NCI-H510A treated with DMSO at 0.1 percent for 48 hours (cell line): ENCODE measurements at places on chromosomes 5 and 9.
A peak's percentile ranks its signal among the peaks of the same experiment; 100 is the strongest.

DNA sequence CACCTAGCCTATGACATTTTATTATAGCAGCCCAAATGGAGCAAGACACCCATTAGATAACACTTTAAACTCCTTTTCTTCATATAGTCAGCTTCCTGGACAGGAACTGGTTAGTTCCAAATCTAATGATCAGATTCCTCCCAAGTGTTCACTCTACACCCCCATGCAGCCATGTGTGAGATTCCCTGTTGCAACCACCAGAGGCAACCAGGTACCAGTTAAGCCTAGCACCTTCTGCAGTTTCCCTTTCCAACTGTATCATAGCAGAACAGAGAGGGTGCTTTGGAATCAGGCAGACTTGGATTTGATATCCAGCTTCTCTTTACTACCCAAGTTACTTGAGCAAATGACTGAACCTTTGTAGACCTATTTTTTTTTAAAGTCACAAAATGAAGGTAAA is 296.6 kb upstream of the PCSK5 start:
- DNase-seq, result no peak

DNA sequence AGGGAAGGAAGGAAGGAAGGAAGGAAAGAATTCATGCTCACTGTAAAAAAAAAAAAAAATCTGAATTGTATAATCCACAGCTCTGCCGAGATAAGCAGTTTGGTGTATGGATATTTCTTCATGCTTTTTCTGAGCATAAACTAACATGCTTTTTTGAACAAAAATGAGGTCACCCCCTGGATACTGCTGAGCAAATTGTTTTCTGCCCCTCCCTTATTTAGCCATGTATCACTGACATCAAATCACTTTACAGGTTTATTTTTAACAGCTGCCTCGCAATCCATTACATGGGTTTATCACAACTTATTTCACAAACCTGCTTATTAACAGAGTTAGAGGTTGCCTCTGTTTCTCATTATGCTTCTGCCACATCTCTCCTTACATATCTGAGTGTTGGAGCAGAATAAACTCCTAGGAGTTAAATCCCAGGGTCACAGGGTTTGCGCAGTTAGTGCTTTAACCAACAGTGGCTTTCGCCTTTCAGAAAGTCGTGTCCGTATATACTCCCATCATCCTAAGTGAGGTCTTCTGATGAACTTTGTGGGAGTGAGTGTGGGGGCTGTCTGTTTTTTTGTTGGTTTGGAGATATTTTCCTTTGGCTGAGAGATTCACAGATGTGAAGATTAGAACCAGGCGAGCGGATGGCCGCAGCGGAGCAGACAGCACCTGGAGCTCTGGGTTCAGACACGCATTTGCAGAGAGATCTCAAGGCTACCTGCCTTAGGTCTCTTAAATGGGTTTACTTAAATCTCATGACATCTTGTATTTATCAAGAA is 57.7 kb downstream of the AK8 start:
- no peak for DNase-seq

- peak; percentile 86 for DNase-seq
Measured at GRCh38 chr5:139482050-139482889, at the start of gene STING1. Gene STING1, minus strand, starts transcription at chr5:139482758. Its CDS starts 1,054 bp downstream, at chr5:139481704.

- DNase-seq, result no peak
Measured at GRCh38 chr9:5388026-5388819, 48.5 kb upstream of the RLN1 start.

GRCh38 chr9:92720807-92721535 is 43.7 kb downstream of the BICD2 start:
- DNase-seq, result no peak

DNA sequence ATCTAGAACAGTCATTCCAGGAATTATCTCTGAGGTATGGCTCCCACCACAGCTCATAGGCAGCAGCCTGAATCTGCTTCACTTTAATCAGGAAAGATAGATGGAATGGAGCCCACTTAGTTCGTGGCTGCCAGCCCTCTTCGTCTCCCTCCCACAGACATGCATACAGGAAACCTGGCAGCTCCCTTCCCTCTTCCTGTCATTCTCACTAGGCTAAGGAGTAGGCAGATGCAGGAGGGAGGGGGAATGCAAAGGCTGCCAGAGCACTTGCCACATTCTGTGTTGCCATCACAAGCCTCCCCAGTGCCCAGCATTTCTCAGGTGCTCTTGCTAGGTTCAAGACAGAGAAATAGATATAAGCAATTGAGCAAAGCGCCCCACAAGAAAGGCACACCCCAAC is 378.9 kb downstream of the ELAVL2 start:
- DNase-seq, result no peak

- peak; percentile 82 for DNase-seq
Measured at GRCh38 chr5:81852291-81853029, 101.6 kb upstream of the SSBP2 start.

GRCh38 chr5:168137265-168137664 is 154.2 kb upstream of the WWC1 start:
- no peak for DNase-seq

DNA sequence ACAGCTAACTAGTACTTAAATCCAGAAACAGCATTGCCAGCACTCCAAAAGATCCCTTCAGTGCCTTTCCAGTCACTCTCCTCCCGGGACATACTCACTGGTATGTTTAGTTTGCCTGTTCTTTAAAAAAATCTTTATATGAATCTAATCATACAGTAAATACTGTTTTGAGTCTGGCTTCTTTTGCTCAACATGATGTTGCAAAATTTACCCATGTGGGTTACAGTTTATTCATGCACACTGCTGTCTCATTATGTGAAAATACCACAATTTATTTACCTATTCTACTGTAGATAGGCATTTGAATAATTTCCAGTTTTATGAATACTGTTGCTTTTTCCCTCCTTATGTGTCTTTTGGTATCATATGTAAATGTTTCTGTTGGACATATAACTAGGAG is 13.5 kb downstream of the NDFIP1 start:
- DNase-seq, result no peak

DNA sequence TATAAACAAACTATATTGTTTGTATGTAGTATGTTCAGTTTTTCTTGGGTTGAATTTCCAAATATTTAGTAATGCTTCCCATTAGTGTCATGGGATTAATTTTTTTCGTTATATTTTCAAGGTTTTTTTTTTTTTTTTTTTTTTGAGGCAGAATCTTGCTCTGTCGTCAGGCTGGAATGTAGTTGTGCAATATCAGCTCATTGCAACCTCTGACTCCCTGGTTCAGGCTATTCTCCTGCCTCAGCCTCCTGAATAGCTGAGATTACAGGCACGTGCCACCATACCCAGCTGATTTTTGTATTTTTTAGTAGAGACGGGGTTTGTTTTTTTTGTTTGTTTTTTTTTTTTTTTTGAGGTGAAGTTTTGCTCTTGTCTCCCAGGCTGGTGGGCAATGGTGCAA is 10.6 kb downstream of the DDX46 start:
- DNase-seq, result no peak

- DNase-seq, result no peak
Measured at GRCh38 chr9:87836536-87836935, 46.1 kb upstream of the SPATA31E1 start.

DNA sequence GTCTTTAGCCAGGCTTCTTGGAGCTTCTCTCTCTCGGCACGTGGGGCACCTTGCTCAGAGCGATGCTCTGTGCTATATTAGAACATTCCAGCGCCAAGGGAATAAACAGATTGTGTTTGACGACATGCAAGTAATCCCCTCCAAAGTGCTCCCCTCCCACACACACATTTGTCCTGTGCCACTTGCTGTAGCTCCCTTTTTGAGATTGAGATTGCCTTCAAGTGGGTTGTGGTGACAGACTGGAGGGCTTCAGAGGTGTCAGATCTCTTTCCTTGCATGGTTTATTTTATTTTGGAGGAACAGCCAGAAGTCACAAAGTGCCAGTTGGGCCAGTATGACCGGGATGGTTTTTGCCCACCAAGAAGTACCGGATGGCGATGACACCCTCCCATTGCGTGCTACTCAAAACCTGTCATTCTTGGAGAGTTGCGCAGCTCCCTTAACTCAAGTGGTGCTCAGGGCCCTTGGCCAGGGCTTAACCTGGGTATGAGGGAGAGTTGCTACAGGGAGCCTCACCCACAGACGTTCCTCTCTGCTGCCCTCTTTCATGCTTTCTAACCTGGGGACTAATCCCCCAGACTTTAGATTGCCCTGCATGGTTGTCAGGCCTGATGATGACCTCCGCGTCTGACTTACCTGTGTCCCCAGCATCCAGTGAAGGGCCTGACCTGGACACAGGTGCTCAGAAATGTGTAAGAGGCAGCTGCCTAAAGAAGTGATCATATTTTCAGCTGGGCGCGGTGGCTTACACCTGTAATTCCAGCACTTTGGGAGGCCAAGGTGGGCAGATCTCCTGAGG is 18.8 kb upstream of the RPL26L1 start:
- DNase-seq, result no peak

DNA sequence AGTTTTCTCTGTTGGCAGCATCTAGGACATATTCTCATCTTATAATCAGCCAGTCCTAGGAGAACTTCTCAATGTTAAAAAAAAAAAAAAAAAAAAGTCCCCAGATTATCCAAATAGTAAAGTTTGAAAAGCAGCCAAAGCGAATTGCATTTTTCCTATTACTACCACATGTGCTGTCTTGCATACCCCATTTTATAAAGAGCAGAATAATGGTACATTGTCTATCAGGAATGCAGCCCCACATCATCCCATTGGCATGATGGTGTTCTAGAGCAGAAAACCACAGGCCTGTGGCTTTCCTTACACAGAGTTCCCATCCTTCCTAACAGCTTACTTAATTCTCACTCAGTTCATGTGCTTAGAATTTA is 381.6 kb downstream of the TMEM38B start:
- no peak for DNase-seq

DNA sequence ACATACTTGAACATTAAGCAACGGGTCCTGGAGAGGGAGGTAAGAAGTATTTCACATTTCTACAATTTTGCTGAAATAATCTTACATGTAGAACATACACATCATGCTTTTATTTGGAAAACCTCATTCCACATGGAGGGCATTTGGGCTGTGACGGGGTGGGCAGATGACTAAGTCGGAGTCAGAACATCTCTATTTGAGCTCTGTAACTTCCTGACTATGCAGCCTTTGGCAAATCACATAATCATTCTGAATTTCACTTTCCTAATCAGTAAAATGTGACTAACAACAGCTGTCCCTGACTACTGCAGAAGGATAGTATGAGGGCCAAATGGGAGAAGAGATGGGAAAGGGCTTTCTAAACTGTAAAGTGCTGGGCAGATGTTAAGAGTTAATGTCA is 17.1 kb upstream of the IL6ST start:
- DNase-seq, result no peak

DNA sequence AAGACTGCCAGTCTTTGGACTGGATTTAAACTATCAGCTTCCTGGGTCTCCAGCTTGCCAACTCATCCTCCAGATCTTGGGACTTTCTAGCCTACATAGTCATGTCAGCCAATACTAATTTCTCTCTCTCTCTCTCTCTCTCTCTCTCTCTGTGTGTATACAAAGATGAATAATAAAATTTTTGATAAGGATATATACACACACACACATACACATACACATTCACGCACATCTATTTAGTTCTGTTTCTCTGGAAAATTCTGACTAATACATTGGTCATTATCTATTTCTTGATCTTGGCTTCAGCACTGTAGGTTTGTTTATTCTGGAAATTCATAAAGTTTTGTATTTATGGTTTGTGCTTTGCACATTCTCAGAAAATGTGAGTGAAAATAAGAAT is 1606.2 kb upstream of the NUDT12 start:
- DNase-seq, result no peak

DNA sequence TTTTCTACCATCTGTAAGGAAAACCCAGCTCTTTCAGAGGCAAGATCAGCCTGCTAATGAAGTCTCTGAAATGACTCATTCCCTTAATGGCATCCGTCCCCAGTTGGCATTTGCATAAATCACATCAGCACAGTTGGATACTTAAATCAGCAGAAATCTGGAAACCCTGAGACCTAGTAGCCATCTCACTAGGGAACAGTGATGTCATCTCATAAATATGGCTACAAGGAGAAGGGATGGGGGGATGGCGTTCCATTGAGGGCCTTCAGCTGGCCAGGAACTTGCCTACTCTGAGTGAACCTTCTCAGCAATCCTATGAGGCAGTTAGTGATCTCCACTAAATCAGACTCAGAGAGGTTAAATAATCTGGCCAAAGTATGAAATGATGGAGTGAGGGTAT is 81.8 kb downstream of the CMYA5 start:
- DNase-seq, result no peak

GRCh38 chr9:14517154-14517906 is 175.9 kb downstream of the ZDHHC21 start:
- DNase-seq, result no peak

- DNase-seq, result peak; percentile 10
Measured at GRCh38 chr9:3018071-3018470, 174.2 kb upstream of the PUM3 start.

GRCh38 chr5:56310711-56311204 is 77.6 kb upstream of the ANKRD55 start:
- no peak for DNase-seq

DNA sequence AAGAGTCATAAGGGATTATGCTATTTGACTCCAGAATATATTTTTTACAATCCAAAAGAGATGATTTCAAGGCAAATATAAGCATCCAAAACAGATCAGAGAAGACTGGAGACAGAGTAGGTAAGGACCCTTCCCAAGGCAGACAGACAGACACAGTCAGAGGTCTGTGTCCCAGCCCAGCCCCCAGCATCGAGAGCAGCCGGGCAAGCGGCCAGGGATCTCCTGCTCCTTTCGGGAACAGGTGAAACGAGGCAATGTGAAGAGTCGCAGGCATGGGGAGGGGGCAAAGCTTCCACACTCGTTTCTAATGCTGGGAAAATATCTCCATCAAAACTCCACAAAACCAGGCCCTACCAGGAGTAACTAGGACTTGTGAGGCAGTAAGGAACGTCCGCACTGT is 5.8 kb downstream of the PAEP start:
- DNase-seq, result no peak
